ENCODE measurements at places on chromosomes 11 and 22.

DNA sequence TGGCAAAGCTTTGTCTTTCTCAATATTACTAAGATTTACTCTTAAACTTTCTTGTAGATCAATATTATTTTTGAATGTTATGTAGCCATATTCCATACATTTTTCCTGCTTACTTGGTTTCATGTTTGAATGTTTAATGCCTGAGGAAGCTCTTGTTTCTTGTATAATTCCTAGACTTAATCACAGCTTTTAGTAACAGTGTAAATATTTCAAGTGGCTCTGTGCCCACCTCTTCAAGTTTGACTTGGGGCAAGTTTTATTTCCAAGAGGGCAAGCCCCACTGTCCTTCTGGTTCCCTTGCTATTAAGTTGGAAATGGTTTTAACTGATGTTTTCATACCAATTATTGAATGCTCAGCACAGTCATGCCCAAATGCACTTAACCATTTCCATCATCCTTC, 1004.1 kb downstream of the OPCML start:
- no peak for DNase-seq

DNA sequence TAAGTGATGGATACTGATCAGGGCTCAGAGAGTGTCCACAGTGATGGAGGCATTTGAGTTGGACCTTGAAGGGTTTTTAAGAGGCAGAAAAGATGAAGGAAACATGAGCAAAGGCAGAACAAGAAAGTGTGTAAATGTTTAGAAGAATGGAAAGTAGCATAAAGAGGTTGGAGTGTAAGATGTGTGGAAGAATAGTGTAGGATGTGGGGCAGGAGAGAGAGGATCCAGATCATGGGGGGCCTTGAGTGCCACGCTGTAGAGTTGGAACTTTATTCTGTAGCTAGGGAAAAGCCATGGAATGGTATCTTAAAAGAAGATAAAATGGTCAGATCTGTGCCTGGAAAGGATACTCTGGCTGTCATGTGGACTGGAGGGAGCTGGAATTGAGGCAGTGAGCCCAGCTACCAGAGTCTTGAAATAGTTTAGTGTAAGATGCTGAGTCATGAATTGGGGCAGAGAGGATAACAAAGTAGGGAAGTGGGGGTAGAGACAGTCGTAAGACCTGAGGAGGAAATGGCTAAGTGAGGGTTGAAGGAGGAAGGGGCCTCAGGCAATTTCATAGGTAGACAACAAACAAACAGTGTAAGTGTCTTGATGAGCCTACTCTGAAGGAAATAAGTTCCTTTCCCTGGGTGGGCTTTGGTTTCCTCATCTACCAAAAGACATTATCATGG, 6.7 kb downstream of the KCNE3 start:
- DNase-seq: no peak

DNA sequence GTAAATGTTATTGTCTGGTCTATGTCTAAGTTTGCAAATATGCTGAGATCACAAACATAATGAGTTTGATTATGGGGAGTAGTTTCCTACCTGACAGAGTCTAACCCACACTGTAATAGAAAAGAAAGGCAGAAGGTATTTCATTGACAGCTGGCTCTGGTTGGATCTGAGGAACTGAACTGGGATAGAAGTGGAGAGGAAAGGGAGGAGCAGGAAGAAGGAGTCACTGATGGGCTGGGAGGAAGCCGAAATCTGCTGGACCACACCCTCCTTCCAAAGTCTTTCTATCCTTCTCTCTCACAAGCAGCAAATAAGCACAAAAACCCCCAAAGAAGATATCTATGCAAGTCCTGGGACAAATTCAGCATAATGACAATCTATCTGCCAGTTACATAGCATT, 11.7 kb downstream of the BLID start:
- no peak for DNase-seq

DNA sequence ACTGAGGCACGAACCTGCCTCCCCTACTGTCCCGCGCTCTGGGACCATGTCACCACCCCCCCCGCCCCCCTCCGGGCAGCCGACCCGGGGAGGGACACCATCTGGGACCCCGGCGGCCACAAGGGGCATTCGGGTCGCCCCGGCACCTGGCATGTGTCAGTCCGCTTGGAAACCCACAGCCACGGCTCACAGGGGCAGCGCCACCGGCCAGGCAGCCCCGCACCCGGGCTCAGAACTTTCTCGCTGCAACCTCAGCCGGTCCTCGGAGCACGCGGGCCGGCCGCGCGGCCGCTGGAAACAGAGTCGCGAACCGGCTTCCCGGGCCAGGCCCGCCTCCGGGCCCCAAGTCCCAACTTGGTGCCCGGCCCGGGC, 159.9 kb upstream of the GRK3 start:
- DNase-seq: no peak

Measured in D721Med (cell line).